ENCODE measurements at places on chromosomes 4 and X. TPM values are rescaled to one million over a fixed set of nuclear protein-coding genes. Genes with fewer than 3 reads are reported as not detected.

DNA sequence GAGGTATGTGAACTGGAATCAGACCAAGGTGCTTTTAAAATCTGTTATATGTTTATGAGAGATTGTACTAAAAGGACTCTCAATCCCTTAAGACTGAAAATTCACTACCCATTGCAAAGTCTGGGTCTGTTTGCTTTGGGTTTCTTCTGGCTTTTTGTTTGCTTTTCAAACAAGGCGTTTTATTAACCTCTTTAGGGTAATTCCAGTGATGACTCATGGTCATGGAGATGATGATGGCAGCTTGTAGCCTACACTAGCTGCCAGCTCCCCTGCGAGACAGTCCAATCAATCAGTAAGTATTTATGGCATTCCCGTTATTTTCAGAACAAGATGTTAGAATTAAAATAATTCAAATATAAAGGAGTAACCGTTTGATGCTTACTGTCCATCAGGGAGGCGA is 643.8 kb upstream of the FTHL17 start:
- no peak for DNase-seq

DNA sequence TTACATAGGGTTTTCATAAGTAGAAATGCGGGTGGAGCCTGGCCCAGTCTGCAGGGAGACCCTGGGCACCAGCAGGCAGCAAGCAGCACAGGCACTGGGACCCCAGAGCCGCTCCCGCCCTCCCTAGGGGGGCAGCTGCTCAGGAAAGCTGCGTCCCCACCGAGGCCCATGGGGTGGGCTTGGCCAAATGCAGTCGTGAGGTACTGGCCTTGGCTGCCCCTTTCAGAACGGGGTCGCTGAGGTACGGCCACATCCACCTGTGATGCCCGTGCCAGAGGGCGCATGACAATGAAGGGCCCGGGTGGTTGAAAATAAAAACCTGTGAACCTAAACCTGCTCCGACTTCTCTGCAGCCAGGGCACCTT is 16.7 kb downstream of the TMEM175 start:
- no peak for DNase-seq

DNA sequence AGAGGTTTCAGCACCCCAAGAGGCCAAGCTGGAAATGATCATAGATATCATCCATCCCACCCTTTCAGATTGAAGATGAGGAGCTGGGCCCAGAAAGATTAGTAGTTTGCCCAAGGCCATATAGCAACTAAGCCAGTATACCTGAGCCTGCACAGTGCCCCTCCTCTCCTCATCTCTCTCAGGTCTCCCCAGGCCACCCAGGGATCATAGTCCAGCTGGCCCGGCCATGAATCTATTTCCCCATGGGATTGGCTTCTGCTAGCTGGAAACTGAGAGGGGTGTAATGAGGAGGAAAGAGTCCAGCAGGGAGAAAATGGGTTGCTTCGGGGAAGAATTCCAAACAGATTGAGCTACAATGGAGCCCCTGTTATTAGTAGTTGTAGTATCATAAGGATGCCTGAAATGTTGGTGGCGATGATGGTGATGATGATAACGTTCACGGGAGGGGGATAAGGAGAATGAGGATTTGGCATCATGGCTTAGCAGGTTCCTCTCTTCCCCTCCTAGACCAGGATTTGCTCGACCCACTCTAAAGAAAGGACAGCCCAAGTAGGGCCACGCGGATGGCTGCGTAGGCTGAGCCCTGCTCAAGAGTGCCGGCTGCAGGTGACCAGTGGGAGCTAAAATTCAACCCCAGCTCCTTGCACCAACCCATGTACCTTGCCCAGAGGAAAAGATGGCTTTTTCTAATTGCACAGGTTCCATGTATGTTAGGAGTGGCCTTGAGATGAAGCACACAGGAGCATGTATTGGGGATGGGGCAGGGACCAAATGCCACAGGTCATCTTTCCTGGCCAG is 117.8 kb upstream of the PJA1 start:
- no peak for DNase-seq

DNA sequence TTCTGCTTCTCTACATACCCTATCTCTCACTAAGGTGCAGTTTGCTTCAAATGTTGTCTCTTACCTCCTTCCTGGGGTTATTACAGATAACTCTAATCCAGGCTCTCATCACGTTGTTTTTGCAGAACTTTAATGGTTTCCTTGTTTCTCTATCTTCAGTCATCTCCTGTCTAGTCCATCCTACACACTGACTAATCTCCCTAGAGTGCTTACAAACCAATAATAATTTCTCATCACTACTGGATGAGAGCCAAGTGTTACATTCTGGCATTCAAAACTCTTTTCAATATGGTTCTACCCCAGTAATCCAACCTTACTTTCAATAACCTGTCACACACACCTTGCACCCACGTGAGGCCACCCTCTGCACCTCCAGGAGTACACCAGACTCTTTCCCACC is 86.1 kb downstream of the SYNPO2 start:
- no peak for DNase-seq

GRCh38 chr4:112655270-112655669 is 18.3 kb downstream of the LARP7 start:
- DNase-seq = no peak

DNA sequence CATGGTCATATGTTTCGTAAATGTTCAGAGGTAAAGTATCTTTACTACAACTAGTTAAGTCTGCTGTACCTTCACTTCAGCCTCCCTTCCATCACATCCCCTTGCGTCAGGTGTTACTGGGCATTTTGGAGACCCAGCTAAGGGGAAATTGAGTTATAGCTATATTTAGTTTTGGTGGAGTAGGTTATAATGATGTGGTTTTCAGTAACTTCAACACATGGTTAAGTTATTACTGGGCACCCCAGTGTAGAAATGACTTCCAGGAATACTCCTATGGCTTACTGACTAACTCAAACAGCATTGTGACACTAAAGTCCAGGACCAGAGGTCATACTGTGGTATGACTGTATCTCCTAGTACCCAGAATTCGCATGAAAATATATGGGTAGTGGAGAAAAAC is 23.4 kb upstream of the ACSL1 start:
- DNase-seq = no peak

- no peak for DNase-seq
Measured at GRCh38 chr4:156378033-156378665, 424.5 kb upstream of the CTSO start.

GRCh38 chrX:150363561-150364346 is 637 bp downstream of the MAMLD1 start:
- DNase-seq = no peak

- DNase-seq = no peak
Measured at GRCh38 chrX:6599230-6599860, 64.4 kb upstream of the VCX3A start.

DNA sequence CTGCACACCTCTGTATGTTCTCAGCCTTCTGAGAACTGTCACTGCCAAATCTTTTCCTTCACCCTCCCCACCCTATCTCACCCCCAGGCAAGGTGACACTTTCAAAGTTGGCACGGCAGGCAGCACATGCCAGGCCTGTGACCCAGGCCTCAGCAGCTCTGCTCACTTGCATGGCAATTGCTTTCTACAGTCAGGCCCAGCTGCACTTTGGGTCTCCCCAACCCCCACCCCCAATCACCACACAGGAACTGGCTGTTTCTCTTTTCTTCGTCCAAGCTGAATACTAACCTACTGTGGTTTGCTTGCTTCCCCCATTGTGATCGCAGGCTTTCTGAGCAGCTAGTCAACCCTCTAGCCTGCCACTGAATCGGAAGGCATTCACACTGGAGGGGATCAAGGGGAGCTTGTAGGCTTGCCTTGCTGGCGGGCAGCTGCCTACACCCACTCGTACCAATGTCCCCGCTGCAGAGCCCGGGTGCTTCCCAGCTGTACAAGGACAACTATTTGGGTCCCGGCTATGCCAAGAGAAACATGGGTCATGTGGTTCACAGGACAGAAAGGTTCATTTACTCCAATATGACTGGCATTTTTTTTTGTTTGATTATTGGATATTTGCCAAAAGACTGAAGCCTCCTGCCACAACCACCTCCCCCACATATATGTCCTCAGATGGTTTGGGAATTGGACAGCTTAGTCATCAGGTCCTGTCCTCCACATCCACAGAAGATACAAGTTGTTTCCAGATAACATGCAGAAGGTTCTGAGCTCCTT is 28.1 kb downstream of the SLC25A43 start:
- DNase-seq = no peak

DNA sequence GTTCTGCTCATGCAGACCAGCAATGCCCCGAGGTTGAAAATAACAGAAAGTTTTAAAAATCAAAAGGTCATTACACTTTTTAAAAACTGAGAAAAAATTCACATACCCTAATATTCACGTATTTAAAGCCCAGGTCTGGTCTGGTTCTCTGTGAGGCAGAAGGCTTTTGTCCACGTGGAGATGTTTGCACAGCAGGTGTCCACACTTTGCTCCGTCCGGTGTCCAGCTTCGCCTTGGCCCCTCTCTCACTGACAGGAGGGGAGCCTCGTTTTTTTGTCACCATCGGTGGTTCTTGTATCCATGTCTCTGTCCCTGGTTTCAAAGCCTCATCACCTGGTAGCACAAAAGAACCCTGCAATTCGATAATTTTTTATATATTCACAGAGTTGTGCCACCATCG is 434.6 kb upstream of the FRG1 start:
- no peak for DNase-seq

DNA sequence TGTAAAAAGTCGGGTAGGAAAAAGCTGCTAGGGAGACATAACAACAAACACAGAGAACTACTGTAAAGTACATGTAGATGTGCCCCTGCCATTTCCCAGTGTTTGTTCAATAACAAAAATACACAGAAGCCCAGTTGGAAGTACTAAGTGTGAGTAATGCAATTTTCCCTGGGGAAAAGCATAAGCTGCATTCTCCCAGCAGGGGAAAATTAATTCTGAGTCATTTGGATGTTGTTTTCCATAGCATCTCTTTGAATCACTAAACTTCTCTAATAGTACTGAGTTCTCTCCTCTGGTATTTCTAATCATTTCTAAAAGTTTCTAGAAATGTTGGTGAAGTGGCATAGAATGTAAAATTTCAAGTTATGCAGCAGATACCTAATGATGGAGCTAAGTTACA is 1114.9 kb downstream of the C4orf33 start:
- no peak for DNase-seq

GRCh38 chr4:165844161-165844560 is 28.9 kb upstream of the TLL1 start:
- DNase-seq = no peak

- no peak for DNase-seq
Measured at GRCh38 chr4:121189326-121190215, 25.4 kb upstream of the TNIP3 start.

DNA sequence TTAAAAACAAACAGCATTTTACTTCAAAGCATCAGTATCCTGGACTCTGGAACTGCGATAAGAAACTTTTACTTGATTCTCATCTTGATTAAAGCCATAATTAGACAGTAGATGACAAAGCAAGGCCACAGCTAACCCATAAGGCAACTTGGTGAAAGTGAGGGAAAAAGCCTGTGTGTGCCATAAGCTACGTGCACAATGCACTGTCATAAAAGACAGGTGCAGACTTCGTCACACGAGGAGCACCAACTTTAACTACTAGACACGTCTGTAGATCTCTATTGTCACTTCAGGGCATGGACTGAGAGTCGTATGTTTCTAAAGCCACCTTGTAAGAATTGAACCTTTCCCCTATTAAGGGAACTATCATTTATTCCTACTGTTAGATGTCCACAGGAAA is 13.1 kb downstream of the CTPS2 start:
- DNase-seq = no peak

DNA sequence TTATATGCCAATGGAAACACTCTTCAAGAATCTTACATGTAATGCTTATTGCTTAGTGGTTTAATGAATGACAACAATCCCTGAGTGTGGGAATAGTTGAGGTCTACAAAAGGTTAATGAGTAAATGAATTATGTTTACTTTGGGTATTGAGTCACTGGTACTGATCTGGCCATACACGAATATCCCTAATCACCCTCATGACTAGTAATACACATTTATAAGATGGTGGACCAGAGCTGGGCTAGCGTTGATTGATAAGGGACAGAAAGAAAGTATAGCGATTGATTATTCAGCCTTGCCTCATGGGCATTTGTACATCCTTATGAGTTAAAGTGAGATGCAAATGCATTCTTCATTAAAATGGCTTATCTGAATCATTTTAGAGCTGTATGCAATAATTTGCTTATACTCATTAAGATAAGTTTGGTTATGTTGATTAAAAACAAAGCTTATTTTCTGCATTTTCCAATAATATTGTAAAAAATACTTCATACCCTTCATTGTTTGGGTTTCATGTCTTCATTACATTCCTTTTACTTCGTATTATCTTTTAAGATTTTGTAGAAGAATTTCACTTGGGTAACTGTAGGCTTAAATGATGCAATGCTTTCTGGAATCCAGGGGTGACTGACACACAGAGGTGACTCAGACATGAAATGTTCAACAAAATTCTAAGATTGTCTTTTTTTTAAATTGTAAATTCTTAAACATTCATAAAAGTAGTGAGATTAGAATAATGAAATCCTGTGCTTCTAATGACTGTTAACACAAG is 47.4 kb downstream of the FGF2 start:
- DNase-seq = no peak

GRCh38 chr4:89347363-89348025 is 39.9 kb upstream of the GPRIN3 start:
- DNase-seq = no peak

GRCh38 chr4:71294301-71294700 is 44.5 kb upstream of the SLC4A4 start:
- DNase-seq = no peak

DNA sequence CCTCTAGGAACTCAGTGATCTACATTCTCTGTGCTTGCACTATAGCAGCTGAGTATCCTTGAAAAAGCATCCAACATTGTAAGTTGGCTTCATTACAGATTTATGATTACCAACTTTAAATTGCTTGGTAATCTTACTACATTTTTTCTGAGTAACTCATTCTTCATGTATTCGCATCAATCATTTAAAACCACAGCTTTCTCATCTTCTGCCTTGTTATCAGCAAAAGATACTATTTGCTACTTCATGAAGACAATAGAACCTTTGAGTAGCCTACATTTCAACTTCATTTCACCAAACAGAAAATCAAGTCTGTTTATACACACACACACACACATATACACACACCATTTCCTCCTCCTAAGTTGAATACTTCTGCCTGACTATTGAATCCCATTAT is 6.2 kb upstream of the DCAF8L2 start:
- no peak for DNase-seq

F8 gene
- polyA plus RNA-seq = 18.7 TPM

OPHN1 gene
- 8.1 TPM for polyA plus RNA-seq

CYSLTR1 gene
- 1.6 TPM for polyA plus RNA-seq

PAQR3 gene
- polyA plus RNA-seq = 18.8 TPM

TACC3 gene
- polyA plus RNA-seq = 45.6 TPM

GAGE12D gene
- polyA plus RNA-seq = not detected

GLRA2 gene
- 0.18 TPM for polyA plus RNA-seq

MAMLD1 gene
- polyA plus RNA-seq = 7.1 TPM
